ENCODE measurements at places on chromosomes 16 and 17. TPM values are rescaled to one million over a fixed set of nuclear protein-coding genes. Genes with fewer than 3 reads are reported as not detected.

The IGSF6 gene
- total RNA-seq, result 0.76 TPM

The LRRC36 gene
- total RNA-seq, result not detected

The DNASE1L2 gene
- total RNA-seq, result not detected

The KRT31 gene
- total RNA-seq, result not detected

The PRSS36 gene
- total RNA-seq, result 1.0 TPM

DNA sequence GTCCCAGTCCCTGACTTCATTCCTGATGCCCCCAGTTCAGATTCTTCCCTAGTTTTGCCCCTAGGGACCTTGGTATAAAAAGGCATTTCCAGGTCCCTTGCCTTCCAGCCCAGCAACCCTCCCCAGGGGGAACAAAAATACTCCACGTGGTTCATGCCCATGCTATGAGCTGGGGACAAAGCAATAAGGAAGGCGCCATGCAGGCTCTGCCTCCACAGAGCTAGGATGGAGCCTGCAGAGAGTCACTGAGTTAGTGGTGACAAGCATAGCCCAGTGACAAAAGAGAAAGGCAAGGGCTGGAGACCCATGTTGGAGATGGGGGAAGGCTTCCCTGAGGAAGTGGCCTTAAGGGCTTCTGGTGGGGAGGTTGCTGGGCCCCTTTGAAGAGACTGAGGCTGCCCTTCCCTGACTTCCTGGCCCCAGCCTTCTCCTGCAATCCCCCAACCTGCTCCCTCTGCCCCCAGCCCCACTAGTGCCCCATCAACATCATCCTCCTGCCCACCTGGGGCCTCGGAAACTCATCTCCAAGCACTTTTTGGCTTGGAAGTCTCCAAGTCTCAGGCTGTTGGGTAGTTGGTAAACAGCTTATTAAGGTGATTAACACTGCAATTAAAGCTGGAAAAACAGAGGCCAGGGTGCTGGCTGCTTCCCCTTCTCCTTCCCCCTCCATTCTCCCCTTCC, 9.6 kb downstream of the DLX3 start:
- no peak for DNase-seq

DNA sequence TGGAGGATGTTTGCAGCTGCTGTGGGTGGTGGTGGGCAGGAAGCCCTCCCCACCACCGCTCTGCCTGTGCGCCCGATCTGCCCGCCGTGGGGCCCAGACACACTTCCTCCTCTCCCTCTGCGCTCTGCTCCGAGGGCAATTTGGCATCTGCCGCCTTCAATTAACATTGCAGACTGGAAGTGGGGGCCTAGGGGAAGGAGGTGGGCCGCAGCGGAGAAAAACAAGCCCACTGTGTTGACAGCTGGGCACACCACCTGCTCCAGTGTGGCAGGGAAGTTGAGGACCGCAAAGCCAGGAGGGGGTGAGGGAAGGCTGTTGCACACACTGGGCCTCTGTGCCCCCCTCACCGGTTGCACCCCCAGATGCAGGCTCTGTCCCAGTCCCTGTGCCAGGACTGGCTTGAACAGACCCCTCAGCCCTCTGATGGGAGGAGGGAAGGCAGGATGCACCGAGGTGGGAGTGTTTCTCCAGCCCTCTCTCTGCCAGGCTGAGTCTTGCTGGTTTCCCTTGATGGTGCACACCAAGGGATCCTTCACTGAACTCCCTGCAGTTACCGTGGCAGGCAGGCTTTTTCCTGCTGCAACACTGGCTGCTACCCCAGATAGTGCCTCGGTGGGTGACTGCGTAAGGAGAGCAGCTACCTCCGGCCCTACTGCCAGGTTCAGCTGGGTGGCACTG, 72.8 kb upstream of the MED9 start:
- no peak for DNase-seq

GRCh38 chr16:16924613-16925012, 545.7 kb downstream of the NPIPA7 start:
- no peak for DNase-seq

DNA sequence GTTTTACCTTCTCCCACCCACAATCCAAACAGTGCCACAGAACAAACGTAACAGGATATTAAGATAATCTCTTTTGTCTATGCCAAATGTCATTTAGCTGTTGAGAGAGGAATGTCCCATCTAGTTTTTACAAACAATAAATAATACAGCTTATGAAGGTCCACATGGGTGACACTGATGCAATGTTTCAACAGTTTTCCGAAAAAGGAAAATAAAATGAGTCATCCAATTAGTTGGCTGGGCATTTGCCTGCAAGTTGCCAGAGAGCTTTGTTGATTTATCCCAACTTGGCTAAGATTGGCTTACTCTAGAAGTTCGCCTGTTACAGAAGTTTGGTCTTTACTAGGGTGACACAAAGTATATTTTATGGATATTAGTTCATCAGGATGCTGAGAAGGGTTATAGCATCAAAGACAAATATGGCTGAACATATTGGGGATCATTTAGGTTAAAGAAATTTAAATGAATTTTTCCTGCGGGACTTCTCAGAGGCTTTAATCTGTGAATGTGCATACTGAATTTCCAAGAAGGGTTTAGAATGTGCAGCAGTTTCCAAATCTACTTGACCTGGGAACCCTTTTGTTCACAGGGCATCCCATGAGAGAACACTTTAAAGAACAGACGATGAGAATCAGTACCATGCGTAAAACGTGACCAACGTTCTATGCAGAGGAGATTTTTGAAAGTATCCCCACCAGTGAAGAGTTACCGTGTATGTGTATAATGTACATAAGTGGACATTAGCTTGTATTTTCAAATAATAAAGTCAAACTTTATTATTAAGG, 73.1 kb downstream of the CDH13 start:
- peak; percentile 50 for DNase-seq

DNA sequence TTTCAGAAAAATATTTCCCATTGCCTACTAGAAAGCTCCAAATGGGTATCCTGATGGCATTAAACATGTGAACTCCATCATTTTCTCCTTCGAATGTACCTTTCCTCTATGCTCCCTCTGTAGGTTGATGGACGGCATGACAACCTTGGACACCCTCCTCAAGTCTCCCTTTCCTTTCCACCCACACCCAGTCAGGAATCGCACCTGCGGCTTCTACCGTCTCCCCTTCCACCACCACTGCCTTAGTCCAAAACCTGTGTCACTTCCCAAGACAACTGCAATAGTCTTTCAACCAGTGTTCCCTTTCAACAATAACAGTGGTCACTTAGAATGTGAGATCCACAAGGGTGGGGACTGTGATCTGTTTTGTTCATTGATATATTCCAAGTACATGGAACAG, 233.1 kb upstream of the AXIN2 start:
- DNase-seq, result no peak

DNA sequence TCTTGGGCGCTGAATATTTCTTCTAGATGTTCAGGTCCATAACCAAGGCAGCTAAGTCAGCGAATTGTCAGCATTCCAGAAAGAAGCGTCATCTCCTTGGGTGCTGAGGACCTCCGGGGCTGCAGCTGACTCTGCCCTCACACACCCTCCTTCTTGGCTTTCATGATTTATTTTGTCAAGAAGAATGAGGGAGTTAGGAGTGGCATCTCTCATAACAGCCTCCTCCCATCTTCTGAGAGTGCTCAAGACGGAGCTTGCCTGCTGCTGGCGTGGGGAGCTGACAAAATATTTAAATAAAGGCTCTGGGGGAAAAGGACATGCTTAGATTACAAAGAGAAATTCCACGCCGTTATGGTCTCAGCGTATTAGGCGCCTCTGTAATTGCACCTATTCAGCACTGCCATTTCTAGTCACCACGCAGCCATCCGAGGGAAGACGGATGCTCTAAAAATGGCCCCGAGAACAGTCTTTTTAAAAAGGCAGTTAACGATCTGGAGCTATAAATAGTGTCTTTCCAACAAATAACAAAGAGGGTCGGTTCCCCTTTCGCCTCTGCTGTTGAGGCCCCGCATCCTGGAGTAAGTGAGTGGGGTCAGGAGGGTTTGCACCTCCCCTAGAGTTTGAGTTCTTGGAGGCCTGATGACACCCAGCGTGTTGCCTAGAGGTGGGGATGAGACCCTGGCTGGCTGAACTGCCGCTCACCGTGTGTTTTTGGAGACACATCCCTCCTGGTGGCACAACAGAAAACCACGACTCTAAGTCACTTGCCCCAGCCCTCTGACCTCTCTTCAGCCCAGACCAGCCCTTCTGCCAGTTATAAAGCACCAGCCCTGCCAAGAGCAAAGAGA, 187.0 kb downstream of the CCDC182 start:
- DNase-seq, result no peak

DNA sequence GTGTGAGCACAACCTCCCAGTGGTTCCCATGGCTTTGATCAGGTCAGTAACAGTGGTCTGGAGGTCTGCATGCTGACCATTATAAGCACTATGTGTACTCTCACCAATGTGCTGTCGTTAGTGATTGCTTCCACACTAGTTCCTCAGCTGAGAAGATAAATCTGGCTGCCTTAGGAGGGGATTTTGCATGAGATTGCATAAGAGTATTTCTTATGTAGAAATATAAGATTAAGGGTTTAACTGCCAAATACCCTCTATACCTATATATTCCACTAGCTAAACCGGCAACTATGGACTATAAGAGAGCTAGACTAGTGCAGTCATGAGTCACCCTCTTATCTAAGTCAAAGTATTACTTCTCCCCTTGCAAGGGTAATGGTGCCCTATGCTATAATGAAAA, 580.2 kb downstream of the CDH11 start:
- DNase-seq, result no peak

GRCh38 chr16:85699628-85700027, 10.9 kb upstream of the GINS2 start:
- DNase-seq, result peak; percentile 50

DNA sequence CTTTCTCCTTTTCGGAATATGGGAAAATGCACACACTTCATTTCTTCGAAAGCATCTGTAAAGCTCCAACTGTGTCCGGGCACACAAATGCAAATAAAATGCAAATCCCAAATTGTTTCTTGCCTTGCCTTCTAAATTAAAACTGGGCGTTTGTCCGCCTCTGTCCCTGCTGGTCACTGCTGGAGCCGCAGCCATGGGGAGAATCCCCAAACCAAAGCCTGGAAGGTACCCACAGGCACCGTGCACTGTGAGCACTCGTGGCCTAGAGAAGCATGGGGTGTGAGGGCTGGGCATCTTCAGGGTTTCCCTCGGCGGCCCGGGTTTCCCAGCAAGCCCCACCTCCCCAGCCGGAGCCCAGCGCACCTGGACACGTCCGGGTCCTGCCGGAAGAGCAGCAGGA, 2.9 kb downstream of the SLC47A2 start:
- DNase-seq, result no peak

DNA sequence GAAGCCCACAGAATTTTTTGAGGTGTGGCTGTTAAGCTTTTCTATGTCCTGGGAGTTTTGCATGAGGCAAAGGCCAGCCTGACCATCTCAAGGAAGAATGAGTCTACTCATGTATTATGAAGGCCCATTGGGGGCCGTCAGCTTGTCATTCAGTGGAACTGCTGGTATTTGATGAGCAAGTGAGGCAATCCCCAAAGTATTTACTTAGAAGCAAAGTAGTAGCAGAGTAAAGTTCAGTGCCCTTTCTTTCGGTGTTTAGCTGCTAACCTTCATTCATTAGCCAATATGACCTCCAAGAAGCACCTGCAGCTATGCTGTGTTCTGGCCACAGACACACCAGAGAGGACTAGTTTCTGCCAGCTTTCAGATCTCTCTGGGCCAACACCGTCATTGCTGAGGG, 80.2 kb downstream of the RPA1 start:
- DNase-seq, result no peak

DNA sequence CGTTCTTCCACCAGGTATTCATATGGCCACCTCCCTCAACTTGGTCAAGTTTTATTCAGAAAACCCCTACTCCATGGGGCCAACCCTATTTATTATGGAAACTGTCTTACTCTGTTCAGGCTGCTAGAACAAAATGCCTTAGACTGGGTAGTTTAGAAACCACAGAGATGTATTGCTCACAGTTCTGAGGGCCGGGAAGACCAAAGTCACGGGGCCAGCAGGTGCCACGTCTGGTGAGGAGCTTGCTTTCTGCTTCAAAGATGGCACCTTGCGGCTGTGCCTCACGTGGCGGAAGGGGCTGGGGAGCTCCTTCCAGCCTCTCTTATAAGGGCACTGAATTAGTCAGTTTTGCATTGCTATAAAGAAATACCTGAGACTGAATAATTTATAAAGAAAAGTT, 74.3 kb downstream of the AXIN2 start:
- no peak for DNase-seq

DNA sequence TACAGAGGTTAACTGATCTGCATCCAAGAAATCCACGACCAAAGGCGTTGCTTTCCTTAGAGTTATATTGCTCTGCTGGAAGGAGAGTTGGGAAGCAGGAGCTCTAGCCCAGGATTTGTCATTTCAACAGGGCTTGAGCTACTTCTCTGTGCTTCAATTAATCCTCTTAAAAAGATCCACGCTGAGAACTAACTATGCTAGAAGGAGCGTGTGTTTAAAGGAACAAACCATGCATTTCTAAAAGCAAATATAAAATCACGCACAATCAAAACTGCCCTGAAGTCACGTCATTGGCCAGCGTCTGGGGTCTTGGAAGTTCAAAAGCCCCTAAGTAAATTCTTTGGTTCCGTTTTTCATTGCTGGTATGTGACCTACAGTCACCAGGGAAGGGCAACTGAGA, 1.1 kb downstream of the ARL6IP1 start:
- DNase-seq, result no peak

GRCh38 chr17:28949185-28950016, 1.9 kb downstream of the PHF12 start:
- DNase-seq, result peak; percentile 67

DNA sequence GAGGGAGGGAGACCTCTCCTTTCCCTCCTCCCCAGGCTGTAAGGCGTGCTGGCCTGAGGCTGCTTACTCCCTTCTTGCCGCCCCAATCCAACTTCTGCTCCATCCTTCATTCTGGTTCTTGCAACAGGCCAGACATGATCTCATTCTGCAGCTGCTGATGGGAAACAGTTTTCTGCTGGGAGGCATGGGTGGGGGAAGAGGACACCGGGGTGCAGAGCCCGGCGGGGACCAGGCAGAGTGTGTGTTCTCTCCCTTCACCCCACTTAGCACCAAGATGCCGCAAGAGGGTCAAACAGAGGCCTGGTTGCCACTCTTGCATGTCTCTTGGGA, 1.4 kb downstream of the SARM1 start:
- DNase-seq, result no peak

- no peak for DNase-seq
These were observed 24.3 kb upstream of the DBNDD1 start for GRCh38 chr16:90043526-90043925.

- DNase-seq, result no peak
These were observed 19.3 kb downstream of the ANKFN1 start for GRCh38 chr17:56172517-56172982.

GRCh38 chr16:11671271-11671670, 3.0 kb downstream of the SNN start:
- peak; percentile 51 for DNase-seq

- DNase-seq, result no peak
These were observed 90.6 kb upstream of the CLEC18A start for GRCh38 chr16:69860233-69861231.

GRCh38 chr16:80380514-80380913, 160.3 kb upstream of the DYNLRB2 start:
- no peak for DNase-seq

DNA sequence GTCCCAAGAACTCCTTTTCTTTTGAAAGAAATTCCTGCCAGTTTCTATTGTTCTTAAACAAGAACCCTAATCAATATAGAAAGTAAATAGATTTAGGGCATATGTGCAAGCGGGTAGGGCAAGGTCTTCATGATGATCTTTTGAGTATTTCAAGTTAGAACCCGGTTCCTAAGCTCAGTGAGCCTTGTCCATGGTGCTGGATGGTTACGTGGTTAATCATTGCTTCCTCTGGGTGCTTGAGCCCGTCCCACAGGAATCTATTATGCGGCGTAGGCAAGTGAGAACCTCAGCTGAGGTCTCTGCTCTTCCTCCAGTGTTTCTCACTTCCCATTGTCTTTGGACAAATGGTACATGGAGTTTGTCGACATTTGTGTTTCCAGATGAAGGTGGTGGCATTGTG, 580.8 kb upstream of the EEF2KMT start:
- DNase-seq, result no peak

Measured in heart left ventricle (tissue), 16 donors.